NCI-H1092 (cell line): ENCODE measurements at places on chromosomes 4 and X.

- DNase-seq = no peak
Observed at GRCh38 chrX:48831909-48832291, 3.5 kb downstream of the PCSK1N start.

- DNase-seq = no peak
Observed at GRCh38 chr4:180634306-180634705, 1608.9 kb upstream of the TENM3 start.

DNA sequence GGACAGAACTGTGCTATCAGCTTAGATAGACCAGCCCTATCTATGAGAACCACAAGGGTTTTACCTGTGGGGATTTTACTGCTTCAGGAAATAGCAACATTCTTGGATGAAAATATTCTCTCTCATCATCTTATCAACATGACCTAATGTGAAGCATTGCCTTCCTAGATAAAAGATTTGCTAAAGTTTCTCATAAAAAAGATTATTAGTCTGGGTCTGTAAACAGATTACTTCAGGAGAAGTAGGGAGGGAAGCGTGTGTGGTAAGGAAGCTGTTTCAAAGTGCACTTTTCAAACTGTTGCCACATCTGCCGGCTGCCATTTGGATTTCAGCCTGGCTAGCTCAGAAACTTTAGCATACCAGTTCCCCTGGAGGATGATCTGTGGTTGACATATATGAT is at the start of gene NOX1:
Gene NOX1 (minus strand): TSS at position 35 of the 400 bp plus-strand sequence. CDS start 220 bp downstream, outside the sequence.
- DNase-seq = no peak

DNA sequence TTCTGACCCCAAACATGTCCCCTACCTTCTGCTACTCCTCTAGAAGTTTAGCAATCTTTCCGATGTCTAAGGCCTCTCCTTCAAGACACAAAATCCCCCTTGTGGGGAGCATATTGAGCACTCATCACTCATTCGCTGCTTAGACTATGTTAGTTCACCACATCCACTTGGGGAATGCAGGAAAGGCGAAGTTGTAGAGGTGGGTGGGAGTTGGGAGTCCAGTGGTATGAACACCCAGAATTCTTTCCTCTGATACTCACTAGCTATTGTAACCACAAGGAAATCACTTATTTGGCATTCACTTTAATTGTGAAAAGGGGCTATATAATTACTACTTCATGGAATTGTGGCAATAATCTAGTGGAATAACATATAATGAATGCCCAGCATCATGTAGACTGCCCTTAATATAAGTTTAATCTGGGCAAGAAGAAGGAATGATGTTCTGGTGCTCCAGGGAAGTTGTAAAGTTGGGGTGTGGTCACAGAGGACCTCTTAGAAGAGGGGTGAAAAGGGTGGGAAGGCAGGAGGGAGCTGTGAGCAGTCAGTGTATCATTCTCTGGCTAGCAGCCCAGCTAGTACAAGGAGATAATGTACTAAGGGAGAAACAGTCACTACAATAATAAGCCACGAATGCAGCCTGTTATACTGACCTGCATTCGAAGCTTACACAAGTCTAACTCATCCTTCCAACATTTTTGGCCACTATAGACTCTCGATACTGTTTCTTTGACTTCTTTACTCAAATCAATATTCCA is 468.2 kb upstream of the DIPK2B start:
- no peak for DNase-seq

GRCh38 chr4:81162752-81163458 is 52.1 kb downstream of the PRKG2 start:
- DNase-seq = no peak

GRCh38 chr4:108834166-108834834 is 71.4 kb upstream of the ETNPPL start:
- DNase-seq = no peak

DNA sequence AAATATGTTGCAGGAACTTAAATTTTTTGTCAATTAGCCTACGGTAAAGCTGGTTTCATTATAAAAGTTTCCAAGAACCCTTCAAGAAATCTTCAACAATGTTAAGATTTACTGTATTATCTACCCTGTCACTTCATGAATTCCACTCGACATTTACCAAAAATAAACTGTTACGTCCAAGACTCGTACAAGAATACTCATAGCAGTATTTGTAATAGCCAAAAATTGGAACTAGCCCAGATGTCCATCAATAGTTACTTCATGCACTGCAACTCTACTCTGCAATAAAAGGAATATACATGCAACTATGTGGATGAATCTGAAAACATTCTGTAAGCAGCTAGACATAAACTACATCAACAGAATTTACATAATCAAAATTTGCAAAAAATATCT is 13.4 kb downstream of the RBMX start:
- DNase-seq = no peak
